ENCODE measurements at places on chromosomes 7 and 10. TPM values are rescaled to one million over a fixed set of nuclear protein-coding genes. Genes with fewer than 3 reads are reported as not detected.

DNA sequence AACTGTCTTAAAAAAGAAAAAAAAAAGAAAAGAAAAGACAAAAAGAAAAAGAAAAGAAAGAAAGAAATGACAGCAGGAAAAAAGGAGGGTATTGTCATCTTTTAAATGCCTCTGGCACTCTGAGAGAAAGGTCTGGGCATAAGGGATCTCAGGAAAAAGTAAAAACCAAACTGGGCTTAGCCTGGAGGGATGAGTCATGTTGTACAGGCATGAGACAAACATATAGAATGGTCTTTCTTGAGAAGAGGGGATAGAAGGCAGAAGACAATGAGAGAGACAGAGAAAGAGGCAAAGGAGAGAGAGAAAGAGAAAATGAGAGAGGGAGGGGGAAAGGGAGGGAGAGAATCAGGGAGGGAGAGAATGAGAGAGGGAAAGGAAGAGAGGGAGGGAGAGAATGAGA is 32.3 kb upstream of the KCNMA1 start:
- DNase-seq, result no peak

GRCh38 chr7:6164491-6164890 is 107.9 kb downstream of the CYTH3 start:
- no peak for DNase-seq

- DNase-seq, result no peak
Measured at GRCh38 chr7:30349170-30349569, 64.8 kb downstream of the ZNRF2 start.

- no peak for DNase-seq
Measured at GRCh38 chr7:16791905-16792698, 12.7 kb downstream of the AGR2 start.

The PIP4K2A gene
- 199 TPM for total RNA-seq
